Aorta (tissue), 5 donors: ENCODE measurements at places on chromosomes 1 and 21. TPM values are rescaled to one million over a fixed set of nuclear protein-coding genes. Genes with fewer than 3 reads are reported as not detected.

GRCh38 chr21:16258844-16259611 lies 529.2 kb downstream of the USP25 start:
- no peak overlapping the region for H3K4me3 ChIP-seq
- no peak for DNase-seq
- H3K27me3 ChIP-seq = no peaks in the 10 kb centered on the region
- H3K27ac ChIP-seq = no peak overlapping the region

DNA sequence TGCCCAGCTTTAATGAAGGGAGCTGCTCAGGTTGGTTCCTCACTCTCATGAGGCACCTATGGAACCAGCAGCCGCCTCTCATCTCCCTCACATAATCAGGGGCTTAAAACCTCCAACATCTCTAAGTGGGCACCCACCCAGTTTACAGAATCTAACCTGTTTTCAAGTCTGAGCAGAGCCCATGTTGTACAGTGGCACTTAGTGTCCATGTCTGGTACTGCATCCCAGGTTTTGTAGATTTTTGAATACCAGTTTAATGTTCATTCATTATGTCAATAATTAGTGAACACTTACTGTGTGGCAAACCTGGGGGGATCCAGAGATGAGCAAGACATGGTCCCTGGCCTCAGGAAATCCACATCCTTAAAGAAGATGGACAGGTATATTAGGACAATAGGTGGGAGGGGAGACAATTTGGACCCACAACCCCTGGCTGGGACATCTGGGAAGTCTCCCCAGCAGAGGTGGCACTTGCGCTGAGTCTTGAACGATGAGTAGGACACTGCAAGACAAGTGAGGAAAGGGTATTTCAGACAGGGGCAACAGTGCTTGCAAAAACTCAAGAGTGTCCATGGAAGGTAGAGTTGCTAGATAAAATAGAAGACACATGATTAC lies 83.3 kb downstream of the LACTBL1 start:
- DNase-seq = no peak
- no peaks in the 10 kb centered on the region for H3K27me3 ChIP-seq
- H3K36me3 ChIP-seq = no peaks in the 10 kb centered on the region
- no peaks in the 10 kb centered on the region for H3K4me1 ChIP-seq
- no peak overlapping the region for H3K4me3 ChIP-seq

The MRPS14 gene
- 28.3 TPM for total RNA-seq

The PTAFR gene
- total RNA-seq = 10.4 TPM

DNA sequence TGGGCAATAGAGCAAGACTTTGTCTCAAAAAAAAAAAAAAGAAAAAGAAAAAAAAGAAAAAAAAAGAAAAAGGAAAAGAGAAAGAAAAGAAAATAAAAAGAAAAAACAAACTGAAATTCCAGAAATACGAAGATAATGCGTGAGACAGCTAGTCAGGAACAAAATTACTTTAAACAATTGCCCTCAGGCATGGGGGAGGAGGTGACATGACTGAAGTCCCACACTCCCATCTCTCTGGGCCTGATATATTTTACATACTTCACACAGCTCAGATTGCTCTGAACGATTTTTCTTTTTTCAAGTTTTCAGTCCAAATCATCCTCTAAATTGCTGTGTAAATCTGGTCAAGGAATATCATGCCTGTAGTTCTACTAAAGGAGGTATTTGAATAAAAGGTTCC lies 409.5 kb upstream of the DEPDC1 start:
- H3K4me1 ChIP-seq = no peaks in the 10 kb centered on the region
- no peak for DNase-seq
- no peak overlapping the region for H3K4me3 ChIP-seq

The POGK gene
- total RNA-seq = 40.4 TPM

The BACE2 gene
- 151 TPM for total RNA-seq
